ENCODE measurements at places on chromosomes 11 and 22.

DNA sequence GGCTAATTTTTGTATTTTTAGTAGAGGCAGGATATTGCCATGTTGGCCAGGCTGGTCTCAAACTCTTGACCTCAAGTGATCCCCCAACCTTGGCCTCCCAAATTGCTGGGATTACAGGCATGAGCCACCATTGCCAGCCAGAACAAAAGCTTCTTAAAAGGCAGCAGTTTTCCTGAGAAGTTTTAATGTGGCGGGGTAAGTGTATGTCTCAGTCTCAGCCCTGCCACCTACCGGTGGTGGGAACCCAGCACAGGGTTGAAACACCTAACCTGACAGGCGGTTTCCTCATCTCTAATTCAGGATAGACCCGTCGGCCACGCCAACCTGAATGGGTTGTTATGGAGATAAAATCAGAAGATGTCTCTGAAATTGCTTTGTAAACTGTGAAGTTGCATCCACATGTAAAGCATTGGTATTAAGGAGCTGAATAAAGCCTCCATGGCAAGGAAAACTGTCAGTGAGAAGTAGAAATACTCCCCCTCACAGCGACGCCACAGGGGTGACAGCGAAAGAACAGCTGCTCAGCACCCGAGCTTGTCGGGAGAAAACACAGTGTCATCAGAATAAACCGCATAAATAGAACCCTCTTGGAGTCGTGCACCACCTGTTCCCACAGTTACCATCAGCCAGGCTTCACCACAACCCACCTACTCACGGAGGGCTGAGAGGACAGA lies 165.9 kb upstream of the NCAM1 start:
- DNase-seq = no peak

GRCh38 chr11:57713835-57714234 lies 1.4 kb downstream of the TMX2 start:
- DNase-seq = no peak

GRCh38 chr11:115996808-115997188 lies 492.6 kb upstream of the CADM1 start:
- DNase-seq = no peak

GRCh38 chr11:128188346-128189004 lies 398.9 kb downstream of the ETS1 start:
- no peak for DNase-seq

DNA sequence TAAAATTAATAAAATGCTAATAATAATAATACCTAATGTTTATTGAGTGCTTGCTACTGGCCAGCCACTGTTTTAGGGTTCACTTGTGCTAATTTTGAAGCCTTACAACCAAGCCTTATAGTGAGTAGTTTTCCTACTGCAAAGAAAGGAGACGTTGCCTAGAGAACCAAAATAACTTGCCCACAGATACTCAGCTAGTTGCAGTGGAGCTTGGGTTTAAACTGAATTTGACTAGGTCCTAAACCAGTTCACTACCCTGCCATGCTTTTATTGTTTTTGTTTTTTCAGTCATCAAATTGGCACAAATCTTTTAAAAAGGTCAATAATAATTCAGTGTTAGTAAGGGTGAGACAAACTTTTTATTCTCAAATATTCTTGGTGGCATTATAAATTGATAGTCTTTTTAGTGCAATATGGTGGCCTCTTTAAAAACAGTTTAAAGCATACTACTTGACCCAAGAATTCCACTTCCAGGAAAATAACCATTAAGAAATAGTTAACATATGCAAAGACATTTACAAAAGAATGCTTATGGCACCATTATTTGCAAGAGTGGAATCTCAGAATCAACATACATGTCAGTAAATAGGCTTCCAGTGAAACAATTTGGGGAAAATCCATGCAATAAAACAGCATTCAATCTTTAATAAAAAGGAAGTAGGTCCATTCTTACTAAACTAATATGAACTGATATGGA lies 90.2 kb downstream of the OPCML start:
- no peak for DNase-seq

DNA sequence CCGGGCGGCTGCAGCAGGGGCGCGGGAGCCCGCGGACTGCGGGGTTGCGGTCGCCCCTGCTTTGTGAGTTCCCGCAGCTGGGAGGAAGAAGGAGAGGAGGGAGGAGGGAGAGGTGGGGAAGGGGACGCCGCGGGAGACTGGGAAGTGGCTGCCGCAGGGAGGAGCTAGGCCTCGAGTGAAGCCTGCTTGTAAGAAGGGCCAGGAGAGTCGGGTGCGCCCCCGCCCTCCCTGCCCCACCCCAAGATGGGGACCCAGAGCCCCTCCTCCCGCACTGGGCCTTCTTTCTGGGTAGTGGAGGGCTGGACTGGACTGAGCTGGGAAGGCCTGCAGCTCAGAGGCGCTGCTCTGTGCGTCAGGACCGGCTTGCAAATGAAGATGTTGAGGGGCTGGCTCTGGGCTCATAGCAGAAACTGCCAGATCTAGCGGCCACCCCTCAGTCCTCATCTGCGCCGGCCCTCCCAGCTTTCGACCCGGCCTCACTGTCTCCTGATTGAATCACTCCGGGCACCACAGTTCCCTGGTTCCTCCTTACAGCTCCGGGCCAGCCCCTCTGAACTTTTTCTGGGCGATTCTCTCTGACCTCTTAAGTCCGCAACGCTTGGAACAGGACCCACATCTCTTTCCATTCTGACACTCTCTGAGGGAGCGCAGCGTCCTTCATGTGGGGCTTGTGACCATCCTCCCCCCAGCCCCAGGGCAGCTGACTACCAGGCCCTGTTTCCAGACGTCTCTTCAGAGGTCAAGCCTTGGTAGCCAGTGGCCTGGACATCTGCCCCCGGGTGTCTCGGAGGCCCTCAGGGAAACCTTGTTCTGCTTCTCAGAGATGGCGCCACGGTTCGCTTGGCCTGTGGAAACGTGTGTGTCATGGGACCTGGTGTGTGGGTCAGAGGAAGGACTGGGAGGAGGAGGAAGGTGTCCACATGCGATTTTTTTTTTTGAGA lies 21.9 kb downstream of the SERPINH1 start:
- no peak for DNase-seq
